ENCODE measurements at places on chromosomes 13 and 19.

GRCh38 chr19:44131955-44132354, 9.4 kb upstream of the ZNF234 start:
- no peak for DNase-seq

DNA sequence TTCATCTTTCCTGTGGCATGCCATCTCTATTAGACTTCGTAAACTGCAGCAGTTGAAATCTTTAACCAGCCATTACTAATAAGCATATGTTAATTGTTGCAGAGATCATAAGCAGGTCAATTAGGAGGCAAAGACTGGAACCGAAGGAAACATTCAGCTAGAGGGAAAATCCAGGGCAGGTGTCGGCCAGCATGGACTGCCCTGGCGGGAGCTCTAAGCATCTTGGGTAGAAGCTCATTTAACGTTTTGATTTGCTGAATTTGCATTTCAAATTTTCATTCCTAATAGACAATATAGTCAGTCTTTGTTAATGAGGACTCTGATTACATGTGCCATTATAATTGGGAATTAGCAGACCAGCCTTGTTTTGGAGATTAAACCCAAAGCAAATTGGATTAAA, 238.6 kb downstream of the POU4F1 start:
- no peak for DNase-seq

DNA sequence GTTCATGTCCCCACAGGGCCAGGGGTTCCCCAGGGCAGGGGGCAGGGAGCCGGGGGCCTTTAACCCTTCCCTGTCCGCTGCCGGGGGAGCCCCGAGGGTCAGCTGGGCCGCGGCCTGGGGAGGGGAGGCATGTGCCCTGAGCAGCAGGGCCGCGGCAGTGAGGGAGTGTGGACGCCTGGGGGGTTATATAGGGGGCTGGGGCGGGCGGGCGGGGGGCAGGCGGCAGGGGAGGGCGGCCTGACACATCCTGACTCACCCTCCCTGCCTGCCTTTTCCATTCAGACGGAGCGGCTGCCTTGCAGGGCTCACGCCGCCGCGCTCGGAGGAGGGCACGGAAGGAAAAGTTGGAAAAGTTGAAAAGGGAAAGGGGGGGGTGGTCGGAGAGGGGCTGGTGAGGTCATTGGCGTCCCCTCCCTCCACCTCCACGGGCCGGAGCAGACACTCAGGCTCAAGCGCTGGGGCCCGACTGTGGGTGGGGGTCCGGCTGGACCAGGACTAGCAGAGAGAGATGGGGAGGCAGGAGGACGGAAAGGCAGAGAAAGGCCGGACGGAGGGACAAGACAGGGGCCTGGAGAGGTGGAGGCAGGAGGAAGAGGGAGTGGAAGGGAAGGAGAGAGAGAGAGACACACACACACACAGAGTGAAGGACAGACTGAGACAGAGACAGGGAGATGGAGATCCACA, at the start of gene IL11:
TSS of gene IL11 (minus strand) at position 159 of the 684 bp plus-strand sequence. CDS start at position 6, 153 bp downstream.
- DNase-seq: no peak

- no peak for DNase-seq
These were observed 26.0 kb downstream of the SLC7A1 start for GRCh38 chr13:29569253-29570050.

DNA sequence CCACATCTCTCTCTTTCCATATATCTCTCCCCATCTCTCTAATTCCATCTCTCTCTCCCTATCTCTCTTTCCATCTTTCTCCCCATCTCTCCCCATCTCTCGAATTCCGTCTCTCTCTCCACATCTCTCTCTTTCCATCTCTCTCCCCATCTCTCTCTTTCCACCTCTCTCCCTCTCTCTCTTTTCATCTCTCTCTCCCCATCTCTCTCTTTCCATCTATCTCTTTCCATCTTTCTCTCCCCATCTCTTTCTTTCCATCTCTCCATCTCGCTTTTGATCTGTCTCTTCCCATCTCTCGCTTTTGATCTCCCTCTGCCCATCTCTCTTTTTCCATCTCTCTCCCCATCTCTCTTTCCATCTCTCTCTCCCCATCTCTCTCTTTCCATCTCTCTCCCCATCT, 25.6 kb downstream of the ADGRE3 start:
- no peak for DNase-seq

GRCh38 chr19:38892841-38893240, 6.6 kb downstream of the SIRT2 start:
- DNase-seq: no peak

GRCh38 chr13:48902368-48902767, 73.3 kb upstream of the FNDC3A start:
- peak; percentile 44 for DNase-seq

DNA sequence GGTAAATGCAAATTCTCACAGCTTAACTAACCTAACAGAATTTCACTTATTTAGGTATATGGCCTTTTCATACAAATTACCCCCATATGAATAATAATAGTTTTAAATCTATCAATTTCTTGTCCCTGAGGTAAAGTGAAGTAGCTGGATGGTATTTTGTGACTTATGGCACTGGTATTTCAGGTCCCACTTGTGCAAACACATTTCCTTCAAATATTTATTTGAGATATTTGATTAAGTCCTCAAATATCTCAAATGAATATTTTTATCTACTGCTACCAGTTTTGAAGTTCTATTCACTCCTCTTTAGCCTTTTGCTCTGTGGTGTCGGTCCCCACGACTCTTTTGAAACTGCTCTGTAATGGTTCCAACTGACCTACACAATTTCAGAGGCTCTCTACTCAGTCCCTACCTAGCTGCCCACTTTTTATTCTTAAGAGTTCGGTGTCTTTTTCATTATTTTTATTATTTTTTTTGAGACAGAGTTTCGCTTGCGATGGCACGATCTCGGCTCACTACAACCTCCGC, 59.6 kb upstream of the ZDHHC20 start:
- DNase-seq: no peak

- DNase-seq: peak; percentile 90
These were observed 418.9 kb downstream of the KLF12 start for GRCh38 chr13:73715114-73715910.

DNA sequence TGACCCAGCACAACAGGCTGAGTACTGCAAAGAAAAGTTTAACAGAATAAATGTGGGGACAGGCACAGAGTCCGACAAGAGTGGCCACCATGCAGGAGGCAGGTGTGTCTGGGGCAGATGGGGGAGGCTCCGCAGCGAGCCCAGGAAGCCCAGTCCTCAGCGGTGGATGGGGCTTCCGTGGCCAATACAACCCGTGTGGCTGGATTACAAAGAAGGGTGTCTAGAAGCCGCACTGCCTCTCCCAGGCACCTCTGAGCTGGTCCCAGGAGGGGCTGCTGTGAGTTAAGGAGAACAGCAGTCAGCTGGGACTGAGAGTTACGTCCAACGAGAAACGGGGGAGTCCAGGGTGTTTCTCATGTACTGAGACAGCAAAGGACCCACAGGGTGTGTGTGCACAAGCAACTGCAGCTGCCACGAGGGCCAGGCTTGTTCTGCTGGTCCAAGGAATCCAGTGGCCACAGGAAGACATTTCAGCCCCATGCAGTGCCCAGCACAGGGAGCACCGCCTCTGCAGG, 70.2 kb downstream of the SPACA7 start:
- DNase-seq: no peak

- DNase-seq: no peak
These were observed 33.4 kb downstream of the CAB39L start for GRCh38 chr13:49410477-49410876.

GRCh38 chr13:29100758-29101157, 280.6 kb downstream of the MTUS2 start:
- no peak for DNase-seq

DNA sequence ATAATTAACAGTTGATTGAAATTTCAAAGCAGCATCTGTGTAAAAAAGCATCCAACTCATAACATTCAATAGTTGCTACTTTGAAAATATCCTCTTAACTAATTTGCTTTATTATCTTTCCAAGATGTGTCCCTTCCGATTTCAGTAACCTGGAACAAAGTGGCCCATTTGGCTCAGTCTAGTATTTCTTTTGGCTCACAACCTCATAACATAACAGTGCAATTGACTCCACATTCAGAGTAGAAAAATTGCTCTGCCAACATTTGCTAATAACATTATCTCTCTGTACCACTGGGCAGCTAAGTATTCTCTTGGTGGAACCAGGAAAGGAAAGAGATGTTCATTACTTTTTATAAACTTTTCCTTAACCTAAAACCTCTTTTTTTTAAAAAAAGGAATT, 571.1 kb upstream of the ARGLU1 start:
- no peak for DNase-seq

GRCh38 chr19:30479231-30479630, 107.0 kb downstream of the ZNF536 start:
- DNase-seq: no peak

- no peak for DNase-seq
These were observed 2.9 kb downstream of the EDNRB start for GRCh38 chr13:77915686-77916085.

- no peak for DNase-seq
These were observed 262.7 kb upstream of the SLC10A2 start for GRCh38 chr13:103328899-103329298.
